Activated CD8-positive, alpha-beta memory T cell treated with anti-CD3 and anti-CD28 coated beads for 1 hour (primary cell): ENCODE measurements at places on chromosomes 6 and 20.

DNA sequence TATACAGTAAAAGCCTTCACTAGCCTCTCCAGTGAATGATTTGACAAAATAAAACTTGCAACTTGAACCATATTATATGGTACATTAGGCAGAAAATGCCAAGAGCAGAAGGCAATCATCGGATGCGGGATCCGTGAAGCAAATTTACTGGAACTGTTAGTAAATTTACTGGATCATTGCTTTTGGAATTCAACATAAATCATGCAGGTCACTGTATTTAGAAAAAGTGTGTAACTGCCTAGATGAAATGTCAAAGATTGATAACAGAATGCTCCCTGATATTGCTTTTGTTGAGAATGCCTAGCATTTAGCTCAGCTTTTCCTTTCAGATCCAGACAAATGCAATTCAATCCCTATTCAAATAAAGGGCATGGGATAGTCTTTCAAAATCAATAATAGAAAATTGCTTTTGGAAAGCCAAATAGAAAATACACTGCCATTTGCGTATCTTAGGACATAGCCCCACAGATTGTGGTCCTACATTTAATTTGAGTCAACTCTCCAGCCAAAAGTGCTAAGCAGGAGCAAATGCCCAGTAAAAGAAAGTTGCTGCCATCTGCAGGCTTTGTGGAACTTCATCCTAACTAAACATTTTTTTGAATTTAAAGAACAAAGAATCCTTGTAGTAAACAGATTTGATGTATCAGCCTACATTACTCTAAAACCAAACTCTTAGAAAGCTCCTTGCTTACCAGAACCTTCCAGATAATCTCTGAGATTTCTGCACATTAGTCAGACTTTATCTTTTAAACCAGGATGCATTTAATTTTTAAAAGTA, 109.5 kb upstream of the HSF2 start:
- DNase-seq: no peak

- DNase-seq: no peak
These were observed 47.1 kb upstream of the TMX4 start for GRCh38 chr20:8066662-8067061.

DNA sequence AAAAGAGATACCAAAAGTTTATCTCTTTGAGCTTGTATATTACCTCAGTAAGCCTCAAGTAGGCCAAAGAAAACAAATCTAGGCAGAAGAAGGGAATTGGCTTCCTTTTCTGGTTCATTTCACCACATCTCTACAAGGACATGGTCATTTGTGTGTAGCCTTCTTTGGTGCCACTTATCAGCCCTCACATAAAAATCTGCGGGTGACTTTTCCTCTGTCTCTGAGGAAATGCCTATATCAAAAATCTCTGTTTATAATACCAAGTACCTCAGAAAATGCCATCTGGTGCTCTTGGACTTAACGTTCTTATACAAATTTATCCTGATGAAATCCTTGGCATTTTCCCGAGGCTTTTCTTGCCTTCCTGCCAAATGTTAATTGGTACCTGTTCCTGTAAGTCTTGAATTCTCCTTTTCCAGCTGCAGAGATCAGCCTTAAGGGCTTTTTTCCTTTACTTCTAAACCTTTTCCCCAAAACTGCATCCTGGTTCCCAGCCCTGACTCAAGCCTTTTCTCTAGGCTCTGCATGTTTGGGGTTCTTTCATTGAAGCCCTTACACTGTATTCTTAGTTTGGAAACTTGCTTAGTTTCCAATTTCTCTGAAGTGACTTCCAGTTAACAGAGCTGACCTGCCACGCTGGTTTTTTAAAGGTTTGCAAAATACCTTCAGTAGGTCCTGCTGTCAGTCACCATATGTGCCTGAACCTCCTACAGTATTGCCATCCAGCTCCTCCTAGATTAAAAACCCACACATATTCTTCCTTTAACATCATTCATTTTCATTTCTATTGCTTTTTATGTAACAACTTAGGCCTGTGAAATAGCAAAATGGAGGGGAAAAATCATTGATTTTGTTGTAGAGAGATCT, 191.2 kb upstream of the PREP start:
- DNase-seq: no peak

DNA sequence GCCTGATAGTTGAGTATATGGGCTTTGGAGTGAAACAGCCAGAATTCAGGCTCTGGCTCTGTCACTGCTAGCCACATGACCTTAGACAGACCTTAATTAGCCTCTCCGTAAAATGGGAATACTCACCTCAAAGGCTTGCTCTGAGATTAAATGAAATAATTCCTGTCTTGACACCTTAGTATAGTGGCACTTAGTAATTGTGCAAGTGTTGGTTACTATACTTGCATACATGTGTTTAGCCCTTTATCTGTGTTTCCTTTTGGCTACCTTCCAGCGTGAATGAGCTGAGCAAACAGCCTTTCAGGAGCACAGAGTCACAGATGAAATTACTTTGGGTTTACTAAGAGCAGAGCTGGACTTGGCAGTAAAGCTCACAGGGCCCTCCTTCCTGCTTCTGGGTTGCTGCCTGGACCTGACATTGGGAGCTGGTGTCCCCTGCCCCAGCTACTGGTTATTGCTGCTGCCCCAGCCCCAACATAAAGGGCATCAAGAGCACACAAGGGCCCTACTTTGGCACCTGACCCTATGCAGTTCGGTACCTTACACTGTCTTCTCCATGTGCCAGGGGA, 32.8 kb downstream of the CD164 start:
- DNase-seq: no peak

- DNase-seq: no peak
These were observed 4.6 kb upstream of the PREX1 start for GRCh38 chr20:48832405-48832730.

GRCh38 chr6:88982720-88983119, 19.3 kb upstream of the RNGTT start:
- DNase-seq: no peak

DNA sequence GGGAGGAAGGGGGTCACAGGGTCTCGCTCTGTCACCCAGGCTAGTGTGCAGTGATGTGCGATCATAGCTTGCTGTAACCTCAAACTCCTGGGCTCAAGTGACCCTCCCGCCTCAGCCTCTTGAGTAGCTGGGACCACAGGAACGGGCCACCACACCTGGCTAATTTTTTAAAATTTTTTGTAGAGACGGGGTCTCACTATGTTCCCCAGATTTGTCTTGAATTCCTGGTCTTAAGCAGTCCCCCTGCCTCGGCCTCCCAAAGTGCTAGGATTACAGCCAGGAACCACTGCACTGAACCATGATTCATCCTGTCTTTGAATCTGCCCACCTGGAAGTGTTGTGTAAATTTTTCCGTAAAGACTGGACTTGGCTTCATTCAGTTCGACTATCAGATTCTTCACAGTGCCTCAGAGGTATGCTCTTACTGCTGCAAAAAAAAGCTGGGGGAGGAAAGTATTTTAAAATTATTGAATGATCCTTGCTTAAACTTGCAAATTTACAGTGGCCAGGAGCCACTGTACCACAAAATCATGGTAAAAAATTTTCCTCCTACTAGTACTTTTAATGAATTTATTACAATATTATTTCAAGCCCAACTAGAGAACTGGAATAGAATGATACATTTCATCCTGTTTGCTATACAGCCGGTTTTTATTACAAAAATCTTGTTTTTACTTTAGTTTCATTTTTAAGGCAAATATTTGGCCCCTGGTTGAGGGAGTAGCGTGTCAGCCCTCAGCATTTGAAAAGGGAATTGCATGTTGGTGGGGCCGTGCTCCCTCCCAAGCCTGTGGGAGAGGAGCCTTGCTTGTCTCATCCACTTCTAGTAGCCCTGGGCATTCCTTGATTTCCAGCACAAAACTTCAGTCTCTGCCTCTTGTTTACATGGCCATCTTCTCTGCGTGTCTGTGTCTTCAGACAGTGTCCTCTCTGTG, 202.5 kb upstream of the SGK1 start:
- no peak for DNase-seq

DNA sequence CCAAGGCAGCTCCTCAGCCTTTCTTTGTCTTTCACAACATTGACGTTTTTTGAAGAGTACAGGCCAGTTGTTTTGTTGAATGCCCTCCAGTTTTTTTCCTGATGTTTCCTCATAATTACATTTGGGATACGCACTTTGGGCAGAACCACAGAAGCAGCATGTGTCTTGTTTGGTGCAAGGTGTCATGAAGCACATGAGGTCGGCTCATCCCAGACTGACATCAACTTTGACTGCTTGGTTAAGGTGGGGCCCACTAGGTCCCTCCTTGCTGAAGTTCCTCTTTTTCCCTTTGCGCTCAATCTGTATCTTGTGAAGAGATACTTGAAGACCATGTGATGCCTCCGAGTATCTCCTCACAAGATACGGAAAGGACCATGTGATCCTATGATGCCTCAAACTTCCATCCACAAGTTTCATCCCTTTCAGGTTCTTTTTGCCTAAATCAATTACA, 10.5 kb downstream of the SNAI1 start:
- DNase-seq: no peak

GRCh38 chr20:53786445-53787267, 193.0 kb upstream of the ZNF217 start:
- no peak for DNase-seq

DNA sequence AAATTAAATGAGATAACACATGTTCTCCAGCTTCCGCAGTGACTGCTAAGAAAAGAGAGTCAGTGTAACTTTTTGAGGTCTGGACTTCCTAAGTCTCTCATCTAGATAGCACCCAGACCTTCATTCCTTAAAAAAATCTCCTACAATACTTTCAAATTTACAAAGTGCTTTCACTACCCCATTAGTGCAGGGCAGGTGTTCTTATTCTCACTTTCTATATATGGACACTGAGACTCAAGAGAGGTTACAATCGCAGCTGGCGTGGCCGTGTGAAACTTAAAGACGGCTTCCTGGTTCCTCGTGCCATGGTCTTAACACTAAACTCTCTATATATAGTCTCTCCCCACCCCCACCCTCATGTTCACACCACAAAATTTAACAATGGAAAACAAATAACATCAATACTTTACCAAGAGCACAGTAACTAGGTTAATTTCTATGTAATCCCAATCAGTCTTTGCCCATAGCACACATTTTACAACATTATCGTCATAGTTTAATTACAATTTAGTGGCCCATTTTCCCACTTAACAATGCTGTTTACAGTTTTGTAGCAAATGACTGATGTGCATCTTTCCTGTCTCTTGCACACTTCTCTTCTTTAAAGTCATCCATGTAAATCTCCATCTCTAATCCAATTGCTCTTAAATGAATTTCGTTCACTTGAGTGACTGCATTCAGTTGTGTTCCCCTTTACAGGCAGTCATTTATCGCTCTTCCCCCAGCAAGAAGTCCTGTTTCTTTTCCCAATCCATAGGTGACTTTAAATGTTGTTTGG, 78.8 kb upstream of the ARID1B start:
- DNase-seq: no peak

DNA sequence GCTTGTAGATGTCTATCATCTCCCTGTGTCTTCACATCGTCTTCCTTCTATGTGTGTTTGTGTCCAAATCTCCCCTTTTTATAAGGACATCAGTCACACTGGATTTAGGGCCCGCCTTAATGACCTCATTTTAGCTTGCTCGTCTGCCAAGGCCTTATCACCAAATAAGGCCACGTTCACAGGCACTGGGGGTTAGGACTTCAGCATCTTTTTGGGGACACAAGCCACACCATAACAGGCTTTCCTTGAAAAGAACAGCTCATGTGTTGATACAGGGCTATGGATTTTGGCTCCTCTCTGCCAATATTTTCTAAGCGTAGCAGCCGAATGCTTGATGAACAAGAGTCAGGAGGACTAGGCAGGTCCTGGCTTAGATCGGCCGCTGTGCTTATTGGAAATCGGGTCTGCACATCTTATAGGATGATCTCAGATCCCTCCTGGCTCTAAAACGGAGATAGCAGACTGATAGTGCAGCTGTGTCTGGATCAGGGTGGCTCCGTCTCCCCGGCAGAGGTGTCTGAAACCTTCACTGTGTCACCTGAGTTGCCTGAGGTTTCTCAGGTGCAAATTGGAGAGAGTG, 16.2 kb upstream of the TMEM181 start:
- DNase-seq: no peak

GRCh38 chr6:129992881-129993280, 25.5 kb upstream of the L3MBTL3 start:
- DNase-seq: no peak

DNA sequence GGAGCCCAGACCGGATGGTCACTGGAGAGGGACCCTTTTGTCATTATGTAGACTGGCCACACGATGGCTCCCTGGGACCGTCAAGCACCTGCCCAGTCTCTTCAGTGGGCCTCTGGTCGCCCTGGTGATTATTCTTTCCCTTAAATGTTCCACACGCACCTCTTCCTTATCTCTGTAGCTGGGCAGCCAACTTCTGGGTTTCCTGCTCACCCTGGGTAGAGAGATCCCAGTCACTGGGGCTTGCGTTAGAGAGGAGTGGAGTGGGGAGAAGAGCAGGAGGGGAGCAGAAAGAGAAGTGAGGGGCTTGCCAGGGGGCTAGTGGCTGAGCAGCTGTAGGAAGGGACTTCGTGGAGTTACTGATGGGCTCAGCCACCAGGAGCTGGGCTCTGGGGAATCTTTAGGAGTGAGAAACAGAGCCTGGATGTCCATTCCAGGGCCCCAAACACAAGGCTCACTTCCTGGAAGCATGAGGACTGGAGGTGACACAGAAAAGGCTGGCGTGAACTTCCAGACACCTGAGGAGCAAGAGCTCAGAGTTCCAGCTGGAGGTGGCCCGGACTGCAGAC, 150.1 kb downstream of the DHX35 start:
- DNase-seq: no peak

DNA sequence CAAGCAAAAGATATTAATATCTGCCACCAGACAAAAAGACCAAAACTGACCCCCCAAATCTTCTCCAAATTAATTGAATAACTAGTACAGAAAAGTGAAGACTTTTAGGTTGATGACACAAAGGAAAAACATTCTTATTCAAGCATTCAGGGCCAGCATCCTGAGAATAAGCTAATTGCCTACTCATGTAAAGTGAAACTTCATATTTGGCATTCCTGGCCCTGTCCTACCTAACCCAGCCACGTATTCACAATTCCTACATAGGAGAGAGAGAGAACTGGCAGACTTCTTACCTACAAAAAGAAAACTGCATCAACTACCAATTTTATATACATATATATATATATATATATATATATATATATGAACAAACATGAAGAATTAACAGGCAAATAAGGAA, 4.9 kb upstream of the ASCC3 start:
- DNase-seq: no peak

DNA sequence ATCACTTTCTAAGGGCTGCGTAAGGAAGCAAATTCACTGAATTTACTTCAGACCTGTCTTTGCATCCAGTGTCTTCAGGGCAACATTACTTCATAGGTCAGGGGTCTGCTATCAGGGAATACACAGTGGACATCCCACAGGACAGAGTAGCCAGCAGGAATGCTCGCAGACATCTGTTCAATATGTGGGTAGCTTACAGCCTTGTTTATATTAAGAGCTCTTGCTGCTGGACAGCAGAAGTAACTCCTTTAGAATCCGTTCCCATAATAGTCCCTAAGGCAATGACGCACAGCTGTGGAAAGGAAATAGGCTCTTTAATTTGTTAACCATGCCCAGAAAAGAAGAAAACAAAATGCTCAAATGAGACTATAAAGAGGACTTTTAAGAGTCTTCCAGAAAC, 198.7 kb downstream of the MOXD1 start:
- no peak for DNase-seq
